ENCODE measurements at places on chromosomes 6 and 20. TPM values are rescaled to one million over a fixed set of nuclear protein-coding genes. Genes with fewer than 3 reads are reported as not detected.
A peak's percentile ranks its signal among the peaks of the same experiment; 100 is the strongest.

GRCh38 chr6:161772176-161772575, 498.3 kb upstream of the AGPAT4 start:
- H3K27me3 ChIP-seq: no peaks in the 10 kb centered on the region
- no peak overlapping the region for H3K27ac ChIP-seq
- H3K36me3 ChIP-seq: no peaks in the 10 kb centered on the region
- no peak overlapping the region for H3K4me3 ChIP-seq

ARMC12 gene
- 2.3 TPM for polyA plus RNA-seq

GRCh38 chr20:63712191-63712590, 4.4 kb downstream of the ZGPAT start:
- H3K4me1 ChIP-seq: peaks cover 7% of the 10 kb centered on the region
- H3K36me3 ChIP-seq: peaks cover 16% of the 10 kb centered on the region

DNA sequence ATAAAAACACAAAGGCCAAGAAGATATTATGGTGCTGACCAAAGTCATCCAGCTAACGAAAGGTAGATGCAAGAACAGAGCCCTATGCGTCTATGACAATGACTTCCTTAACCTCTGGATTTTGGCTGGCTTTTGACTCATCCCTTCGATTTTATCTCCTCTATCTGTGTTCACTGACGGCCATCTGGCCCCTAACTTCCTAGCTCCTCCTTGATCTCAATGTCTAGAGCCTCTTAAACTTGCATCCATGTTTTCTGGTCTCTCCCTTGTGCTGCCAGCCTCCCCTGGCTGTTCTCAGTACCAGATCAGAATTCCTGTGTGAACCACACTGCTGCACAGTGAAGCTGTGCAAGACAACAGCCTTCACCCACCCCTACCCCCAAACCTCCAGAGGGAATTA, 452.9 kb downstream of the UTRN start:
- H3K36me3 ChIP-seq: peaks cover under 1% of the 10 kb centered on the region
- no peak for DNase-seq
- no peaks in the 10 kb centered on the region for H3K27me3 ChIP-seq
- no peaks in the 10 kb centered on the region for H3K4me1 ChIP-seq
- H3K27ac ChIP-seq: no peak overlapping the region
- no peak overlapping the region for H3K4me3 ChIP-seq

SLC22A16 gene
- polyA plus RNA-seq: not detected

- DNase-seq: no peak
- H3K27me3 ChIP-seq: no peaks in the 10 kb centered on the region
- no peaks in the 10 kb centered on the region for H3K4me1 ChIP-seq
- H3K4me3 ChIP-seq: no peak overlapping the region
These were observed 412.8 kb upstream of the NRSN1 start for GRCh38 chr6:23713211-23713610.

DNA sequence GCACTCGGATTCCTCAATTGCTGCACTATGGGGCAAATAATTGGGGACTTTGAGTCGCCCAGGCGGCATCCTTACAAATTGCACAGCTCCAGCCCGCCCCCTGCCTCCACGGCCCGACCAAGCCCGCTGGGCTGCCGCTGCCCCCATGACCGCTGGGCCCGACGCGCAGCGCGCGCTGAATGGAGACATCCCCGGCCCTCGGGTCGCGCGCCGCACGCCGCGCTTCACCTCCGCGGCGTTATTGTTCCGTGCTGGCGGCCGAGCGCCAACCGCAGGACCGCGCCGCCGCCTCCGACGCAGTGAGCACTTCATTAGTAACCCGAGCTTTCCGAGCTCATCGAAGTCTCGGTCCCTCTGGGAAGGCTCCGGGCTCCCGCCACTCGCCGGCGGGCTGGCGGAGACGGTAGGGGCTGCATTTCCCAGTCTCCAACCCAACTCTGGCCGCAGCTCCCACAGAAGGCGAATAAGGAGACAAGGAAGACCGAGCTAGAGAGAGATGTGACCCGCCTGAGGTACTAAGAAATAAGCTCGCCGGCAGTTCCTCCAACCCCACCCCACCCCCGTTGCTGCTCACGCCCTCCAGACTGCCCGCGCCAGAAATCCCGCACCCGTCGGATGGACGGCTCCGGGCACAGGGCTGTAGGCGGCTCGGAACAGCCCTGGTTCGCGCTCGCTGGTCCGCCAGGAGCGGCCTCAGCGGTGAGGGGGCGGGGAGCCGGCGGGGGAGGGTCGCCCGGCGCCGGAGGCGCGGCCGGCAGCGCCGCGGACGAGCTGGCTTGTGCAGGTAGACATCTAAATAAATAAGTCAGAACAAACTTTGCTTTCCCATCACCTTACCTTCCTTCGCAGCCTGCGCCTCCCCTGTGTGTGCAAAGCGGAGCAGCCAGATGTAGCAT, 703 bp downstream of the EPHA7 start:
- H3K27me3 ChIP-seq: no peaks in the 10 kb centered on the region
- H3K4me1 ChIP-seq: peaks cover 30% of the 10 kb centered on the region
- DNase-seq: peak; percentile 41
- peak overlapping the region; percentile 70 for H3K27ac ChIP-seq
- H3K4me3 ChIP-seq: peak overlapping the region; percentile 61

DNA sequence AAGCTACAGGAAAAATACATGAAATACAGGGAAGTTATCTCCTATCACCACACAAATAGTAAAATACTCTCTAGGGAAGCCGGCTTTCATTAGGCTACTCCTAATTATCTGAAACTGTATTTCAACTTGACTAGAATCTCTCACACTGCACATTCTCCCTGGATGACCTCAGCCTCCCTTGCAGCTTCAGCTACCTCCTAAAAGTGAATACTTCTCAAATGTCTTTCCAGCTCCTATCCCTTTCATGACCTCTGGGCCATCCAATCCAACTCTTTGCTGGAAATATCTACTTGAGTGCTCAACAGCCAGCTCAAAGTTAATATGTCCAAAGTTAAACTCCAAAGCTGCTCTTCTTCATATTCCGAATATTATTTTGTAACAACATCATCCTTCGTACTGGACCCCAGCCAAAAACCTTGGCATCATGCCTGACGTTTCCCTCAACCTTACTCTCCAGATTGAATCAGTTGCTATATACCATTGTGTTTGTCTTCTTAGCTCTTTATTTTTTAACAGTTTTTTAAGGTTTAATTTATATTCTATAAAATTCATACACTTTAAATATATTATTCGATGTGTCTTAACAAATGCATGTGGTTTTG, 29.4 kb upstream of the KIF6 start:
- no peaks in the 10 kb centered on the region for H3K36me3 ChIP-seq
- no peaks in the 10 kb centered on the region for H3K27me3 ChIP-seq
- peaks cover 8% of the 10 kb centered on the region for H3K4me1 ChIP-seq
- no peak overlapping the region for H3K4me3 ChIP-seq
- no peak overlapping the region for H3K27ac ChIP-seq

OOEP gene
- not detected for polyA plus RNA-seq

CLVS2 gene
- polyA plus RNA-seq: not detected

- no peaks in the 10 kb centered on the region for H3K27me3 ChIP-seq
- no peaks in the 10 kb centered on the region for H3K36me3 ChIP-seq
- no peak for DNase-seq
- no peak overlapping the region for H3K27ac ChIP-seq
- H3K4me1 ChIP-seq: peaks cover 11% of the 10 kb centered on the region
These were observed 992.5 kb upstream of the CITED2 start for GRCh38 chr6:140366991-140367390.

DNA sequence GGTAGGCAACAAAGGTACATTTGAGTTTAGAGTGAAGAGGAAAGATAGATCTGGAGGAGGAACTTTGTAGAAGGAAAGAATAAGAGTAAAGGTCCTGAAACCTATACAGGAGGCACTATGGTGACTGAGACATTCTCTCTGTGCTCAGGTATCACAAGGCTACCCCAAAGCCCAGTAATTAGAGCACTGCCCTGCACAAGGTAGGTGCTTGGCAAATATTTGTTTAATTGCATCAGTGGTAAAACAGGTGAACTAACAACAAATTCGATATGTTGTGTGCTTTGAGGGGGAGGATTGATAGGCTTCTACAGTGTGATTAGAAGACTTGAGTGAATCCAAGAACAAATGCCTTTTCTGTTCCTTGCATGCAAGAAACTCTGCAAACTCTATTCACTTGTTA, 6.8 kb upstream of the TSHZ2 start:
- no peak for DNase-seq
- H3K4me1 ChIP-seq: peaks cover 4% of the 10 kb centered on the region
- no peaks in the 10 kb centered on the region for H3K27me3 ChIP-seq
- no peak overlapping the region for H3K27ac ChIP-seq
- no peaks in the 10 kb centered on the region for H3K36me3 ChIP-seq

DNA sequence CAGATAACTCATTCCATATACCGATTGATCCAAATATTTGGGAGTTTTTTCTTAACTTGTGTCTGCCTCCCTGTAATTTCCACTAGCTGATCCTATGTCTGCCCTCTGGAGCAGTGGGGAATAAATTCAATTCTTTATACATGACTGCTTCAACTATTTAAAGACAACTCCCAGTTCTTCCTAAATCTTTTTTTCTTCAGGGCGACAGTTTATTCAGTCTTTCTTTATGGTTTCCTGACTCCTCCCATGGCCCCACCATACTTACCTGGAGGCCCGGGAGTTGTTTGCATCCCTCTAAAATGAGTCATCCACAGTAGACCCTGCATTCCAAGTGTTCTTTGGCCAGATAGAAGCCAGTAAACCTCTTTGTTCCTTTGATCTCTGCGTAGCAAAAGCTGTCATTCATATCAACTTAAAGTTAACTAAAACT, 73.6 kb downstream of the LCA5 start:
- no peak overlapping the region for H3K4me3 ChIP-seq
- no peaks in the 10 kb centered on the region for H3K4me1 ChIP-seq
- H3K27me3 ChIP-seq: no peaks in the 10 kb centered on the region

- DNase-seq: peak; percentile 50
- no peaks in the 10 kb centered on the region for H3K4me1 ChIP-seq
- no peak overlapping the region for H3K27ac ChIP-seq
- no peaks in the 10 kb centered on the region for H3K36me3 ChIP-seq
These were observed 105.0 kb downstream of the OLIG3 start for GRCh38 chr6:137389150-137389704.

SYCP2 gene
- polyA plus RNA-seq: 0.07 TPM

DNA sequence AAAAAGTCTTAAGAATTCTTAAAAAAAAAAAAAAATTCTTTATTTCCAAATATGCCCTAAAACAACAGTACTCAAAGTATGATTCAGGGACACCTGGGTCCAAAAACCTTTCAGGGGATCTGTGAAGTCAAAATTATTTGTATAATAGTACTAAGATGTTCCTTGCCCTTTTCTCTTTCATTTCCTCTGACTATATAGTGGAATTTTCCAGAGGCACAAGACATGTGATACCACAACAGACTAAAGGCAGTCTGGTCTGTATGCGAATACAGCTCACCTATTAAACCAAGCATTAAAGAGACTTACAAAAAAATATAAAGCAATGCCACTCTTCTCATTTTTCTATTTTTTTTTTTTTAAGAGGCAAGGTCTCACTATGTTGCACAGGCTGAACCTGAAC, 15.4 kb downstream of the NOL7 start:
- no peaks in the 10 kb centered on the region for H3K27me3 ChIP-seq
- peaks cover 40% of the 10 kb centered on the region for H3K36me3 ChIP-seq
- no peaks in the 10 kb centered on the region for H3K4me1 ChIP-seq

- H3K27ac ChIP-seq: no peak overlapping the region
- no peak for DNase-seq
- H3K4me3 ChIP-seq: no peak overlapping the region
- no peaks in the 10 kb centered on the region for H3K27me3 ChIP-seq
- H3K36me3 ChIP-seq: peaks cover 3% of the 10 kb centered on the region
These were observed 14.0 kb upstream of the MAPK13 start for GRCh38 chr6:36116066-36116864.

SOX12 gene
- polyA plus RNA-seq: 41.9 TPM

GRCh38 chr6:5130135-5130866, 45.2 kb downstream of the PPP1R3G start:
- peak overlapping the region; percentile 46 for H3K27ac ChIP-seq
- H3K27me3 ChIP-seq: no peaks in the 10 kb centered on the region
- peaks cover 14% of the 10 kb centered on the region for H3K4me1 ChIP-seq
- no peak for DNase-seq
- H3K36me3 ChIP-seq: no peaks in the 10 kb centered on the region
- no peak overlapping the region for H3K4me3 ChIP-seq

DNA sequence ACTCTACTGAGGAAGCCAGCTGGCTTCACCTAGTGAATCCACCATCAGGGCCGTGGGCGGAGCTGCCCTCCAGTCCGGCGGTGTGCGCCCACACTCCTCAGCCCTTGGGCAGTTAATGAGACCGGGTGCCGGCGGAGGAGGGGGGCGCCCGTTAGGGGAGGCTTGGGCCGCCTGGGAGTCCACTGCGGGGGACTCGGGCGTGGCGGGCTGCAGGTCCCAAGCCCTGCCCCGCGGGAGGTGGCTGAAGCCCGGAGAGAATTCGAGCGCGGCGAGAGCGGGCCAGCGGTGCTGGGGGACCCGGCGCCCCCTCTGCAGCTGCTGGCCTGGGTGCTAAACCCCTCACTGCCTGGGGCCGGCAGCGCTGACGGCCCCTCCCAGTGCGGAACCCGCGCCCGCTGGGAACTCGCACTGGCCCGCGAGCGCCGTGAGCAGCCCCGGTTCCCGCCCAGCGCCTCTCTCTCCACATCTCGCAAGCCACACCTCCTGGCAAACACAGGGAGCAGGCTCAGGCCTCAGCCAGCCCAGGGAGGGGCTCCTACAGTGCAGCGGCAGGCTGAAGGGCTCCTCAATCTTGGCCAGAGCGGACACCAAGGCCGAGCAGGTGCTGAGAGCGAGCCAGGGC, 38.4 kb upstream of the GCNT2 start:
- H3K36me3 ChIP-seq: no peaks in the 10 kb centered on the region
- no peak overlapping the region for H3K27ac ChIP-seq
- H3K4me1 ChIP-seq: no peaks in the 10 kb centered on the region
- H3K27me3 ChIP-seq: no peaks in the 10 kb centered on the region
- H3K4me3 ChIP-seq: no peak overlapping the region

DNA sequence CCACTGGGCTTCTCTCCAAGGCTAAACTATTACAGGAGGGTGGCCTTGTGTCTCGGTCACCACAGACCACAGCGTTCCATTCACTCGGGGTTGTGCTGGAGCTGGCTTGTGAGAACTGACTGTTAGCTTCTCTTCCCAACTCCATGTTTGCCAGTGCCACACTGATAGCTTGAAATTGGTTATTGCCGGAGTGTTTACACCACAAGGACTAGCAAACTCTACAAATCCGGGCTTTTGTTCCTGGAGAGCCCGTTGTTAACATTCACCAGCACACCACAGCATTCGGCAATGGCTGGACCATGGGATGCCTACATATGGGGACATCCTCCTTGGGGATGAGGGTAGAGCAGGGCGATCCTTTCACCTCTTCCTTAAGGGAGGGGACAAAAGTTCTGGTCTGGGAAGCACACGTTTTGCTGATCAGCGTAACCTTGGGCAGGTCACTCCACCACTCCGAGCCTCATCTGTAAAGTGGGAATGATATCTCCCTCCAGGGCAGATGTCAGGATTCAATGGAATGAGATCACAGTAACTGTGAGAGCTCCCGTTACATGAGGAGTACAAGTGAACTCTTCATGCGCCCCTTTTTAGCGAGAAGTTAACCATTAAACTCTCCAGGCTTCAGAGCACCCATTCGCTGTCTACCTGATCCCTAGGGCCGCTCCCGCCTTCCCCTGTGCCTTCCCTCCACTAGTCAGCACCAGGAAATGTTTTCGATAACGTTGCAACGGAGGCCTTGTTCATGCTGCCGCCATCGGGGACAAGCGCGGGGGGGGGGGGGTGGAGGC, 41.7 kb upstream of the TTPAL start:
- no peak overlapping the region for H3K27ac ChIP-seq
- DNase-seq: no peak
- no peaks in the 10 kb centered on the region for H3K4me1 ChIP-seq
- H3K4me3 ChIP-seq: no peak overlapping the region
- no peaks in the 10 kb centered on the region for H3K27me3 ChIP-seq

- no peak overlapping the region for H3K4me3 ChIP-seq
- no peak for DNase-seq
- H3K36me3 ChIP-seq: no peaks in the 10 kb centered on the region
- no peak overlapping the region for H3K27ac ChIP-seq
These were observed 119.5 kb downstream of the ARHGAP18 start for GRCh38 chr6:129590408-129591022.

Measured in cardiac muscle cell (in vitro differentiated cells and primary cell).